ENCODE measurements at places on chromosomes 12 and 14.

GRCh38 chr12:109875572-109876131, 4.7 kb downstream of the GLTP start:
- DNase-seq = no peak

DNA sequence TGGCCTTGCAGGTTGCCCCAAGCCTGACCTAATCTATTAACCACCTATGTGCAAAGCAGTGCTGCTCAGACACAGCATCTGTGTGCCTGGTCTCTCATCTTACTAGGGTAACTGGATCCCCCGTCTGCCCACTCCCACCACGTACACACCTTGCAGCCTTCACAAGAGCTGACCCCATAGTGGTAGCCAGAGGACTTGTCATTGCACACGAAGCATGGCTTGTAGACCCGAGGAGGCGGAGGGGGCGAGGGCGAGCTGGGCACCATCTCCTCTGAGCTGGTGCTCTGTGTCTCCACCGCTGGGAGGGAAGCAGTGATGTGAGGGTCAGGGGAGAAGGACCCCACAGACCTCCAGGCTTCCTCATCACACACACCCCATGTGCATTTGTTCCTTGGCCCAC, 8.4 kb upstream of the ITGB7 start:
- DNase-seq = no peak

DNA sequence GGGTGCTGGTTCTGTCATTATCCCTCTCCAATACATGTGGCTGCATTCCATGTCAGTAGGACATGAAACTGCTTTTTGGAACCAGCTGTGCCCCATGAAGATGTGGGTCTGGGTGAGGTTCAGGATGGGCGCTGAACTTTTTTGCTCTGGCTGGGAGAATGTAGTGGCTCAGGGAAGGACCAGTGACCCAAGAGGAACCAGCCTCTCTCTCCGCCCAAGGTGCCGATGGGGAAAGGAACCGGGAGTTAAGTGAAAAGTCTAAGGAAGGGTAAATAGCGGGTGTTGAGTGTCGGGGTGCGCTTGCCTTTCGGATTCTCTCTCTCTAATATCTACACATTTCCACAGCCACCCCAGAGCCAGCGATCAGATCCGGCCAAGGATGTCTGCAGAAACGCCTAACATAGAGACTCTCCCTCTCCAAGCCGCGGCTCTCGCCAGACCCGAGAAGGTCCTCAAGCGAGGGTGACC, 7.8 kb downstream of the ARHGEF25 start:
- DNase-seq = no peak

DNA sequence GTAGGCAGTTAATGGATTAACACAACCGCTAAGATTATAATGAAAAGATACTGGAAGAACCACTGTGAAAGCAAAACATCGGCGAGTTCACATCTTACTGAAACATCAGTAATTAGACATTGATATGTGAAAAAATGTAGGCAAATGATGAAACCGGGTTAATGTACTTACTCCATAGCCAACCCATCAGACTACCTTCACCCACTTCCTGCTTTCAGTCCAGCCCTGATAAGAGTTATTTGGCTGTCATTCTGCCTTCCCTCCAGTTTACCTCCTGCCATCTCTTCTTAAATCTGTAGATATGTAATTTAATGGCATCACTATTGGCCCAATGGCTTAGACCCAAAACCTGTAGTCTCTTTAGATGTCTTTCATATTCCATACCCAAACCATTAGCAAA, 46.0 kb upstream of the LGR5 start:
- no peak for DNase-seq

- no peak for DNase-seq
Observed at GRCh38 chr12:112879191-112879705, 27.5 kb upstream of the OAS1 start.

DNA sequence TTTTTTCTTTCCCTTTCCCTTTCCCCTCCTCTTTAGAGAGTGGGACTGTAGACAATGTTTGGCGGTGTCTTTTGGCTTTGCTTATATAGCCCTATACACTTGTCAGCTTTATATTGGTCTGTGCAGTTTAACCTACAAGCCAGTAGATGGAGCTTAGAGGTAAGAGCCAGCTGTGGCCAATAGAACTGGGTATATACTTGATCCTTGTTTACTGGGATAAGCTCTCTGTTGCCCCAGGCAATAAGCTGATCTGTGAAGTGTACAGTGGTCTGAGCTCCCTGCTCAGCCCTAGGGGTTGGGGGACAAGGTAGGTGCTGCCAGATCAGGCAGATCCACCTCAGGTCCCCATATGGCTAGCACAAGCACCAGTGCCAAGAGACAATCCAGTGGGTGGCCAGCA, 434.1 kb downstream of the NOVA1 start:
- no peak for DNase-seq

- DNase-seq = no peak
Observed at GRCh38 chr12:47281667-47282171, 202.0 kb upstream of the AMIGO2 start.

GRCh38 chr14:50001999-50002925, 109.4 kb downstream of the ARF6 start:
- no peak for DNase-seq

DNA sequence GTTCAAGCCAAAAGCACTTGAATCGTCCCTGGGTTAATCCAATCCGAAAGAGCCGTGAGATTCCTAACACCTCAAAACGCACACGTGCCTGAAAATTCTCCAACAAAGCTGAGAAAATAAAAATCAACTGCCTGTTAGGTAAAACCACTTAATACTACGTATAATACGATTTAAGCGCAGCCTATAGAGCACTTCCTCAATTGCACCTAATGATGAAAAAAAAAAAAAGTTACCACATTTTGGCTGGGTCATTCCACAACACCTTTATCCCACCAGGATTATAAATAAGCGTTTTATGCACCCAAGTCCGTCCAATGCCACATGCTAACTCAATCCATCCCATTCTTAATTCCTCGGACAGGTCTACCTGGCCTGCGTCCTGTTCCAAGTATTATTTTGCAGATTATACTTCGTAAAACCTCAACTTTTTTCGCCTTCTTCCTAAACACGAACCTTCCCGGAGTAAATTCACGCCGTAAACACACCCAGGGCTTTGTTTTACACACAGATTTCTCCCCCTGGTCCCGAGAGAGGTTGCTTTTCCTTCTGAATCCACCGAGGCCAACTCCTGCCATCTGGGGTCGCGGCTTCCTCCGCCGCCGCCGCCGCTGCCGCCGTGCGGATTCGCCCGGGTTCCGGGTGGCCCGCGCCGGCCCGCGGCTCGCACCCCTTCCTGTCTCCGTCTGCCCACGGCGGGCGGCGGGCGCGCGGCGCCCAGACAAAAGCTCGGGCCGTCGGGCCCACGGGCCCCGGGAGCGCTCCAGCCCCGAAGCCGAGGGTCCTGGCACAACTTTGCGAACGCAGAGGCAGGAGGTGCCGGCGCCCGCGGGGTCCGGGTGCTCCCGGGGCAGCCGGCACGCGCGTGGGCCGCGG, 66.2 kb downstream of the RNF34 start:
- DNase-seq = peak; percentile 33

All from neural crest cell (in vitro differentiated cells).